NCI-H82 (cell line): ENCODE measurements at places on chromosomes 2 and 18.

DNA sequence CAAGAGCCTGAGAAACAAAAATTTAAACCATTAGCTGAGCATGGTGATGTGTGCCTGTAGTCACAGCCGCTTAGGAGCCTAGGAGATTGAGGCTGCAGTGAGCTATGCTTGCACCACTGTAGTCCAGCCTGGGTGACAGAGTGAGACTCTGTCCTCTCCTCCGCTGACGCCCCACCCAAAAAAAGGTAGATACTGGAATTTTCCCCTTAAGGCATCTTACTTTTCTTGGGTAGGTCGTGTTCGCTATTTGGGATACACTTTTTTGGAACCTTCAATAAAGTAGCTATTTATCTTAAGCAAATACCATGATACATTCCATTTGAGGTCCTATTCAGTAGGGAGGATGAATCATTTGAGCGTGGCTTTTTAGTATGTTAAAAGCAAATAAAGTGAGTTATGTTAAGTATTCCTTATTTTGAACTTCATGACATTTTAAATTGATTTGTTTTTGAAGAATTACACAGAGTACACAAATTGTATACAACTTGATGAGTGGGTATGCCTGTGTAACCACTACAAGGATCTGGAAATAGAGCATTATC is 38.7 kb downstream of the RALBP1 start:
- no peak for DNase-seq

GRCh38 chr2:96082211-96083063 is 33.9 kb downstream of the ADRA2B start:
- DNase-seq, result no peak

DNA sequence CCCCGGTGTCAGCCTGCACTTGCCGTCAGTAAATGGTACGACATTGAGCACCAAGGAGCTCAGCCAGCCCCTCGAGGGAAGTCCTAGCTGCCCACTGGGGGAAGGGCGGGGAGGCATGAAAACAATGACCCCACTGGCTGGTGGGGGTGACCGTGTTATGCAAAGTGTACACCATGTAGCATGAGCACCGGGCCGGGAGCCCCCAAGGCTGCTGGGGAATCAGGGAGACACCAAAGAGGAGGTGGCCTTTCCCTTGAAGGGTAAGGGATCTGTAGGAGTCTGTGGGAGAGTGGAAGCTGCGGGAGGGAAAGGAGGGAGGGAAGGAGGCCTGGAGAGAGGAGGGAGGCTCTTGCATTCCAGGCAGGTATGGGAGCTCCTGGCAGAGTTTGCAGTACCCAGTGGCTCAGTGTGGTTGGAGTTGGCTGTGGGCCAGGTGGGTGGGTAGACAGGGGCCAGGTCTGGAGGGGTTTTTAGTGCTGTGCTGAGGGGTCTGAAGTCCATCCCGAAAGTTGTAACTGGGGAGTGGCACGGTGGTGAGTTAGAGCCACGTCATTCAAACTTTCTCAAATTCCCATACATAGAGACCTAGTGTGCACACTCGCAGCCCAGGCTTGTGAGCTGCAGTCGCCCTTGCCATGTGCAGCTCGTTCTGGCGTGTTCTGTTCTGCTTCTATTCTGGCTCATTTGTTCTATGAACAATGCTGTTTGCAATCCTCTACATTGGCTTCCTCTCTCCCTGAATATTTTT is 22.4 kb downstream of the RRM2 start:
- no peak for DNase-seq

- peak; percentile 87 for DNase-seq
Measured at GRCh38 chr18:23300231-23300805, 152.8 kb upstream of the RIOK3 start.

GRCh38 chr2:129058981-129059380 is 740.3 kb upstream of the HS6ST1 start:
- no peak for DNase-seq

- no peak for DNase-seq
Measured at GRCh38 chr2:68086166-68086565, 23.4 kb upstream of the C1D start.

DNA sequence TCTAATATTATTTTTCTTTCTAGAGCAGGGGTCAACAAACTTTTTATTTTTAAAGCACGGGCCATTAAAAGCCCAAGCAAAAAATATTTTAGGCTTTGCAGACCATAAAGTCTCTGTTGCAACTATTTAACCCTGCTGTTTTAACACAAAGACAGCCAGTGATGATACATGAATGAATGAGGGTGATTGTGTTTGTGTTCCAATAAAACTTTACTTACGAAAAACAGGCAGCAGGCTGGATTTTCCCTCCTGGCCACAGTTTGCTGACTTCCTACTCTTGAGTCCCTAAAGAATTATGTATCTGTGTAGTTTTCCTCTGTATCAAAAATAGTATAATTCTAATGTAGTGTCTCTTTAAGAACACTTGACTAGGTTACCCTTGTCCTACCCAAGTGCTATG is 402.0 kb downstream of the ADCYAP1 start:
- DNase-seq, result no peak

- DNase-seq, result no peak
Measured at GRCh38 chr2:149877913-149878312, 290.3 kb upstream of the MMADHC start.

GRCh38 chr2:130337735-130338325 is 4.9 kb upstream of the IMP4 start:
- no peak for DNase-seq

GRCh38 chr2:230455005-230455684 is 39.1 kb downstream of the SP100 start:
- DNase-seq, result no peak

- no peak for DNase-seq
Measured at GRCh38 chr2:196601430-196602306, 37.8 kb upstream of the CCDC150 start.

GRCh38 chr2:86621280-86621943 is 2.3 kb downstream of the RNF103 start:
- no peak for DNase-seq

DNA sequence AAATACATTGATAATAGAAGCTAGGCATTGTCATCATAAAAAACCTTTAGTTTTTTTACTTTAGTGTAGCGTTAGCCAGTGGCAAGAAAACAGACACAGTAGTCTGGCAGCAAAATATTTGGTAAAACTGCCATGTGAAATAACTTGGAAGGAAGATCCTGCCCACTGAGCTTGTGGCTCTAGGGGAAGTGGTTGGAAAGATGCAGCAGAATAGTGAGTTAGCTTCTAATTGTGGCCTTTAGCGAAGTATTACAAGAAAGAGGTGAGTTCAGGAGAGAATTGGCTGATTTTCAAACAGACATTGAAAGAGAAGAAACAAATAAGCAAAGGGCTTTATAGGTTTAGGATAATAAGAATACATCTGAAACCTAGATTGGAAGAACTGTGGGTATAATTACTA is 1887.8 kb upstream of the CELF4 start:
- no peak for DNase-seq

- DNase-seq, result peak; percentile 67
Measured at GRCh38 chr2:48131539-48132270, 225.4 kb upstream of the FBXO11 start.

DNA sequence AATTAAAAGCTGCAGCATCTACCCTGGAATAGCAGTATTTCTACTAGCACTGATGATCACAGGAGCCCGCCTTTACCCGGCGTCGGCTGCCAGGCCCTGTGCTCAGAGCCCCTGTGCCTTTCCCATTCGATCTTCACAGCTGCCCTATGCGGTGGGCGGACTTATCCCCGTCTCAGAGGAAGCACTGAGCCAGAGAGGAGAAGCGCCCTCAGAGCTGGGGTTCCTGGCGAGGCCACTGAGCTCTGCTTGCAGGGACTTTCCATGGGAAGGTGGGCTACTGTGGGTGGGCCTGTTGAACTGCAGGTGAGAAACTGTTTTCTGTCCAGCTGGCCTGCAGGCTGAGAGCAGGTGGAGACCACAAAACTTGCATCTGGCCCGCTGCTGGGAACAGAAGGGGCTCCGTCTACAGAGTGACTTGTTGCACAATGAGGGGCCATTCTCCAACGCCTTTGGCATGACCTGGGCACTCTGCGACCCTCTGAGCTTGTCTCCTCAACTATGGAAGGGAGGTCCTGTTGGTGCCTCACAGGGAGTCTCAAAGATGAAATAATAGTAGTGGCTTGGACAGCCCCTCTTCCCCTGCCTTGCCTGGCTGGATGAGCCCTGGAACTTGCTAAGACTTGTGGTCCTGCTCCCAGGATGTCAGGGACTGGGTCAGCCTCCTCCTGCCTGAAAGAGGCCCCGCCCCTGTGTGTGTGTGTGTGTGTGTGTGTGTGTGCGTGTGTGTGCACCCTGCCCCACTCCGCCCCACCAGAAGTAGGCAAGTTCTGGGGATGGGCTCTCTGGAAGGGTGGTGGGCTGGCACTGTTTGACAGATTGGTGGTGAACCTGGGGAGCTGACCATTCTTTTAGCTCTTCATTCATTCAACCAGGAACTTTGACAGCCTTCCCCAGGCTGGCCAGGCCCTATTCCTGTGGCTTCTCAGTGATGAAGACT is 32.7 kb downstream of the GLI2 start:
- no peak for DNase-seq

GRCh38 chr18:41504316-41504715 is 450.7 kb upstream of the PIK3C3 start:
- DNase-seq, result no peak

- no peak for DNase-seq
Measured at GRCh38 chr2:240232264-240232915, 91.9 kb upstream of the OTOS start.

- no peak for DNase-seq
Measured at GRCh38 chr2:134647607-134648256, 71.1 kb downstream of the TMEM163 start.

GRCh38 chr2:47651296-47651695 is 131.6 kb upstream of the MSH6 start:
- DNase-seq, result no peak

GRCh38 chr2:96176661-96177060 is 31.4 kb upstream of the DUSP2 start:
- DNase-seq, result no peak

- DNase-seq, result no peak
Measured at GRCh38 chr2:210428393-210429179, 48.0 kb downstream of the LANCL1 start.

GRCh38 chr2:238866656-238867277 is 18.9 kb downstream of the TWIST2 start:
- no peak for DNase-seq

DNA sequence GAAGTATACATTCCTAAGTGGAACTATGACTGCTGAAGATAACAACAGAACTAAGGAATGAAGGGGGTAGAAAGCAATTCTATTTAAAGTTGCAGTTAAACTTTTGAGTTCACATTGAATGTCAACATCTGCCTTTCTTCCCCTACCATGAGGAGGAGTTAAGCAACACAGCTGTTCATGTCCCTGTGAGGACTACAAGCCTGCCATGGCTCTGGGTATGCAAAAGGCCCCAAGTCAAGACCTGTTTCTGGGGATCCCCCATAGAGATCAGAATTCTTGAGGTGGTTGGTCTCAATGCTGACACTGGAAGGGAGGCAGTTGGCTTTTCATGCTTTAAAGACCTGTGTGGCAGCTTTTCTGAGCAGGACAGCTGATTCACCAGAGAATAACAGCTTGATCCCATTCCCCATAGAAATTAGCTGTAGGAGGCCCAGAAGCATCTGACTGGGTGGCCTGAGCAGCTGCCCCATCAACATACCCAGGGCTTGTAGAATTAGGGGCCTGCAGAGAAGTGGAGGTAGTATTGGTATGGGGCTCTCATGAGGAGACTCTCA is 131.0 kb downstream of the SETBP1 start:
- DNase-seq, result no peak

DNA sequence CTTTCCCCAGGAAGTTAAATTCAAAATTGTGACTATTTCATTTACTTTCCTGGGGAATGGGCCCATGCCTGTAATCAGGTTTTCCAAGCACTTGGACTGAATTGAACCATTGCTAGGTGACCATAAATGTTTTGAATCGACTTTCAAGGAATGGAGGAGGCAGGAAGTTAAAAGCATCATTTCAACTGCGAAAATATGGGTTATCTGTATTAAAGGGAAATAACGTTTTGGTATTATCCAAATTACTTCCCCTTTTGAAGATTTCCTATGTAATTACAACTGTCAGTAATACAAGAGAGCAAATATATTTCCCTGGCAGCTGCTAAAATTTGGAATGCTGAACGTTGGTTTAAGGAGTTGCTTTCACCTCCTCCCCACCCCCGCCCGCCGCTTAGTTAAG is 19.0 kb downstream of the PNO1 start:
- DNase-seq, result no peak

DNA sequence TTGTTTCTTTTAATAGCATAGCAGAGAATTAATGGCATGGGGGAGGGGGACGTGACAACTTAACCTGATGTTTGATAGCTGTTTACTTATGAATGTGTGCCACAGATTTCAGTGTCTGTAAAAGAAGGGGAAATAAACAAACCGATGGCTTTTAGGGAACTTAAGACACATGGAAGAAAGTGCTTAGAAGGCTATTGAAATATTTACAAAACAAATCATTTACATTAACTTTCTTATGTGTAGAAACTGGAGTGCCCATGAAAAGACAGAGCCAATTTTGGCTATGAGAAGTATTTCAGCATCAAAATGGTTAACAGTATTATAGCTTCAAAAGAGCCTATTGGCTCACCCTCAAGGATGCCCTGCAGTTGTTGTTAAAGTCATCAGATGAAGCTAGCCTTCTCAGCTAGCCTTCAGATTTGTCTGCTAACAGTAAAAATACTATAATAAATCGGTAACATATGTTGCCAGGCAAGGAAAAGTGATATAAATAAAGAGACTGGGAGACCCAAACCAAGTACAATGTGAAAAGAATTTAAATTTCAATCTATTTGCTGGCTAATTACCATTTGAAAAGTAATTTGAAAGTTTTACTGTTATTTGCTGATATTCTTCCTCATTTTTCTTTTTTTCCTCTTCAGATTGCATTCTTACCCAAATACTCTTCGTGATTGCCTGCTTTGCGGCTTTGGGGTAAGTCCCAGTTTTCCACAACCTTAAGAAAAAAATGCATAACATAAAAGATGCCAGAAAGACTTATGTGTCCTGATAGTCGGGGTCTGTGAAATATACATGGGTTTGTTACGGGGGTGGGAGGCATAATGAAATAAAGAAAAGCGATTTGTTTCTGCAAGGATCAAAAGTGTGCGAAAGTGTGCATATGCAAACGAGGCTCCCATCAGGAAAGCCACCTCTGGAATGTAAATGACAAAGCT is 256.4 kb downstream of the MEIS1 start:
- DNase-seq, result no peak

DNA sequence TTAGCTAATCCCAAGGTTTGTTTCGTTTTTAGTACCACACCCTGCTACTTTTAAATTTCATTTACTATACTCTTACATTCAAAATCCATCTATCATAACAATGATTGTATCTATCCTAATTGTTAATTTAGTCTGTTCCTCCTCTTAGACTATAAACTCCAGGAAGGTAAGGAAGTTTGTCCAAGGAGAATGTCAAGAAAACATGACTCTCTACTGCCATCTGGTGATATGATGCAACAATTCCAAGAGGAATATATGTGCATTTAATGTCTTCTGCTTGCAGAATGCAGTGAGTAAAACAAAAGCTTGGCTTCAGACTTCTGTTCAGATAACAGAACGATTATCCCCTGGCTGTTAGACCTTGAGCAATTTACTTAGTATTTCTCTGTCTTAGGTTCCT is 1267.1 kb downstream of the LRP1B start:
- DNase-seq, result peak; percentile 81

GRCh38 chr2:11303290-11304013 is 41.0 kb downstream of the ROCK2 start:
- DNase-seq, result no peak

- DNase-seq, result peak; percentile 89
Measured at GRCh38 chr2:26144953-26145680, 27.8 kb upstream of the GAREM2 start.
